ENCODE measurements at places on chromosomes 3 and 15.

DNA sequence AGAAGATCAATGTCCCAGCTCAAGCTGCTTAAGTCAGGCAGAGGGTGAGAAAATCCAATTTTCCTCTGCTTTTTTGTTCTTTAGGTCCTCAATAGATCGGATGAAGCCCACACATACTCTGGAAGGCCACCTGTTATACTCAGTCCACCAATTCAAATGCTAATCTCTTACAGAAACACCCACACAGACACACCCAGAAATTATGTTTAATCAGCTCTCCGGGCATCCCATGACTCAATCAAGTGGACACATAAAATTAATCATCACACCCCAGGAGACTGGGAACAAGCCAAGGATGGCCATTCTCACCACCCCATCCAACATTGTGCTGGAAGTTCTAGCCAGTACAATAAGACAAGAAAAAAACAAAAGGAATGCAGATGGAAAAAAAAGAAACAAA is 67.8 kb upstream of the SLC24A5 start:
- no peak for DNase-seq

DNA sequence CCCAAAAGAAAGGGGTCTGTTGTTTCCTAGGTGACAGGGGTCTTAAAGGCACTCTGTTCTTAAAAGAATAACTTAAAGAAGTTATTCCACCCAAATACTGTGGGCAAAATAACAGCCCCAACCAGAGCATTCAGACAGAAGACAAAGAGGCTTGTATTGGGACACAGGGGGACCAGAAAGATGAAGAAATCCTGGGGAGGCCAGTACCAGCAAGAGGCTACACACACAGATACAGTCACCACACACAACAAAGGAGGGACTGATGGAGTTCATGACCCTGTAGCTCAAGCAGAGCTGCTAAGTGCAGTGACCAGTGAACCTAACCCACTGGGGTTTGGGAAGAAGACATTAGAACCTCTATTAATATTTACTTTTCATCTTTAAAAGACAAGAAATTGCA is 59.0 kb downstream of the MTHFS start:
- no peak for DNase-seq

- no peak for DNase-seq
These were observed 1158.9 kb upstream of the EPHA6 start for GRCh38 chr3:95655363-95655986.

DNA sequence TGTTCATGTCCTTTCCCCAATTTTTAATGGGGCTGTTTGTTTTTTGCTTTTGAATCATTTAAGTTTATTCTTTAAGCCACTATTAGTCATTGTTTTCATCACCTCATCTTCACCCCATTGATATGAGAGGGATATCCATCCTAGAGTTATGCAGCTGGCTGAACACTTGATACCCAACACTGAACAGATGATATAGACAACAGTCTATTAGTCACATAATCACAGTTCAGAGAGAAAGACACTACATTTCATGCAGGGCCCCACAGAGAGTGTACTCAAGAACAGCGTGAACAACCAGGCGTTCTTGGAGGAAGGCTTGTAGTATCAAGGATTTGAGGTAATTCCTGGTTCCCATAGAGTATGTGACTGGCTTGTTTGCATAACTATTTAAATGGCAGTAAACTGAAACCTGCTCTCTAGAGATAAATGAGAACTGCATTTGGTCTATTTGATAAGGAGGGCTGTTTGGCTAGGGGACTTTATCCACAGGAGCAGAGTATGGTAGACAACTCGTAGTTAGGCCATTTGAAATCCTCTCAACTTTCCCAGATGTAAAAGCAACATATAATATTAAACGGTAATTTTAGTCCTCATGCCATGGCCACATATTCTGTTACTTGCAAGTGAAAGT is 618.7 kb downstream of the SI start:
- DNase-seq: no peak

DNA sequence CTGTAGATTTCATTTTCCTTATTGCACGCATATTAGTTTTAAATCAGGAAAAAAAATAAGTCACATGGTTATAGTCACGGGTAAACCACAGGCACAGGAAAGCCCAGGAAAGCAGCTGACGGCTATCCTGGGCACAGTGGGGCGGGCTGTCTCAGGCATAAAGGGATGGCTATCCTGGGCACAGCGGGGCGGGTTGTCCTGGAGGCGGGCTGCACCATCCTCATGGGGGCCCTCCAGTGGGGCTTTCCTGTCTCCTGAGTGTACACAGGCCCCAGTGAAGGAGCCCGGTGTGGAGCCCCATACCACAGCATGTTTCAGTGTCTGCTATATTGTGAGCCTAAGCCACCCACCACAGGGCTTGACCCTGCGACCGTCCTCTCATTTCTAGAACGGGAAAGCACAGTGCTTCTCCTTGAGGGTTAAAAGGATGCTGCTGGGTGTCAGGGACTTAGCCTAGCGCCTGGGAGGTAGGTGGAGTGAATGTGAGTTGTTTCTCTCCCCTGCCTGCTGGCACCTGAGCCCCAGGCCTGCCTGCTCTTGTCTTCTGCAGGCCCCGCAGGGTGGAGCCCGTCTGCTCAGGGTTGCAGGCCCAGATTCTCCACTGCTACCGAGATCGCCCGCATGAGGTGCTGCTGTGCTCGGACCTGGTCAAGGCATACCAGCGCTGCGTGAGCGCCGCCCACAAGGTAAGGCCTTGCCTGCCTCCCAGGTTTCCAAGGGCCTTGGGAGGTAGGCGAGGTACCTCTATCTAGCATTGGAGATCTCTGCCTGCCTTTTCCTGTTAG is 25.9 kb upstream of the PLXNA1 start:
- no peak for DNase-seq

DNA sequence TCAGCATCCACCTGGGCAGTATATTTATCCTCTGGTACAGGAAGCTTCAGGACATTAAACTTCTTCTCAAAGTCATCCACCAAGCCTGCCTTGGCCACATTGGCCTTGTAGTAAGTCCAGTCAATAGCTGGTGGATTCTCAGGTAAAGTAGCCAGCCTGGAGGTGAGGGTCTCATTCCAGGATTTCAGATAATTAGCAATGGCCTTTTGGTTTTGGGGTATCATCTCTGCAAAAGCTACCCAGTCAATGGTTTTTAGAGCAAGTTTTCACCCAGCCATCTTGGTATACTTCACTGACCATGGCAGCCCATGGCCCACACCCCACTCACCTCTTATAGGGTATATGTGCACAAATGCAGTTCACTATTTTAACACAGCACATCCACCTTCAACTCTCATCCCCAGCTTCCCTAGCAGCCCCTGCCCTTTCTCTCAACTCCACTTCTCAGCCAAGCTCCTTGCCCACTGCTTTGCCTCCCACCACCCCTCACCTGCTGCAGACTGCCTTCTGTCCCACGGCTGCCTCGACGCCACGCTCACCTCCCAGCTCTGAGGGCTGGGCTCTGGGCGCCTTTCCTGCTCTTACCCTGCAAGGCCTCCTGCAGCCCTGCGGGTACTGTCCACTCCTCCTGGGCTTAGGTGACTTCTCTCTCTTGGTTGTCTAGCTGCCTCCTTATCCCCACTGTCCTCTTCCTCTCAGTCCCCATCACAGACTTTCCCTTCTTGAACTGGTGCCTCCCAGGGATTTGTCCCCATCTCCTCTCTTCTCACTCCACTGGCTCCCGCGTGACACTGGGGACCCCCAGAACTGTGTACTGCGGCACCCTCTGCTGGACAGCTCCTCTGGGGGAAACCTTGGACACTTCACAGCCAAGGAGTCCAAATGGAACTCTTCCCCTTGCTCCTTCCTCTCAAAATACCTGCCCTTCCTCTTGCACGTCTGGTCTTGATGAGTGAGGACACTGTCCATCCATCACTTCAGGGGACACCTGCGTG is 1.7 kb upstream of the TGM5 start:
- no peak for DNase-seq

GRCh38 chr15:67779549-67780111 is 45.7 kb upstream of the SKOR1 start:
- no peak for DNase-seq

- no peak for DNase-seq
These were observed 144.0 kb downstream of the SMAD6 start for GRCh38 chr15:66846031-66846430.

GRCh38 chr3:134034005-134034785 is 4.5 kb upstream of the SLCO2A1 start:
- peak; percentile 25 for DNase-seq

DNA sequence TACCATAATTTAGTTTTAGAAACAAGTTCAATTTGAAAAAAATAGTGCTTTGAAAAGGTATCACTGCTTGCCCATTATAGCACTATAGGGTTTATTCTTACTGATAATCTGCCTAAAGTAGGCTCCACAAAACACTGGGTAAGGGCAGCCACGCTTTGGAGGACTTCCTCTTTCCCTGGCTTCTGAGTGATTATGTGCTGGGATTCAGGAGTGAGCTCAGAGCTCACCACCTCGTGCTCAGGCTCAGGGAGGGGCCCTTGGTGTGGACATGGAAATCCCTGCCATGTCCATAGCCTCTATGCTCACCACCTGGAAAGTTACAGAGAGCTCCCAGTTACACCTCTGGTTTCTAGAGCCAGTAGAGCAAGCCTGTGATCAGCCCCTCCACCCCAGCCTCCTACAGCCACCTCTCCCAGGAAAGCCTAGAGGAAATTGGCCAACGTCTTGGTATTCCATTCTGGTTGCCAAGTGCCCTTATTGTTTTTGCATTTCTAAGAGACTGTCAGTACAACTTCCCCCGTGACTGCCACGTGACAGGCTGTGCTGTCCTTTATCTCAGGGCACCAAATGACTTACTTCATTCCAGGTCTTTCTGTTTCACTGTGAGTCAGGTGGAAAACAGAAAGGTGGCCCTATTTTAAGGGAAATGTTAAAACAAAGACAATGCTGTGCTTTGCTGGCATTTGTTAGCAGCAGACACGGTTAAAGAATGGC is 316.0 kb downstream of the RORA start:
- DNase-seq: no peak

DNA sequence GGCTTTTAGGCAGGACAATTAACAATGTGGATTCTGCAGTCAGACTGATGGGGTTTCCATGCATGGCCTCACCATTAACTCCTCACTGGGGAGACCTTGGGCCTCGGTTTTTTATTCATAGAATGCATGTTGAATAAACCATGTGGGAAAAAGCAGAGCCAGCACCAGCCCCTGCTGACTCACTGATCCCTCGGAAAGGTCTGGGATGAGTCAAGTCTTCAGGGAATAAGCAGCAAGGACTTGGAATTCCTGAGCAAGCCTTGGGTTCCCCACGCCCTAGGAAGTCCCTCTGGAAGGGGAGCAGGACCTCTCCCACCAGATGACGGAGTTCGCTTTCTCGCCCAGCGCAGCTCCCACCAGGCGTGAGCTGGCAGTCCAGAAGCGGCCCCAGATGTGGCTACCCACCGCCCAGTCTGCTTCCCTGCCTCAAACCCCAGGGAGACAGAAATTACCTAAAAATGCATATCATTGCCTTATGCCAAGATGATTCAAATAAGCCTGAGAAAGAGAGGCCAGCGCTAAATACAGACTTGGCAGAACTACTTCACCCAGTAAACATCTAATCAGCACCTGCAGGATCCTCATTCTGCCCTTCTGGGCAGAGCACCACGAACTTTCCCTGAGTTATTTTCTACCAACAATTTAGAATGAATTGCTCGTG is 45.4 kb downstream of the BTD start:
- DNase-seq: peak; percentile 98

GRCh38 chr15:69410248-69410874 is 3.8 kb upstream of the KIF23 start:
- no peak for DNase-seq

- DNase-seq: peak; percentile 4
These were observed 123.6 kb upstream of the SKOR1 start for GRCh38 chr15:67701669-67702068.

- DNase-seq: no peak
These were observed 21.2 kb downstream of the TATDN2 start for GRCh38 chr3:10269443-10269842.

GRCh38 chr15:83283138-83283812 is 1.2 kb downstream of the BNC1 start:
- DNase-seq: no peak

GRCh38 chr15:77611767-77612166 is 20.9 kb downstream of the LINGO1 start:
- no peak for DNase-seq

GRCh38 chr3:160977773-160978172 is 127.4 kb downstream of the B3GALNT1 start:
- DNase-seq: no peak

DNA sequence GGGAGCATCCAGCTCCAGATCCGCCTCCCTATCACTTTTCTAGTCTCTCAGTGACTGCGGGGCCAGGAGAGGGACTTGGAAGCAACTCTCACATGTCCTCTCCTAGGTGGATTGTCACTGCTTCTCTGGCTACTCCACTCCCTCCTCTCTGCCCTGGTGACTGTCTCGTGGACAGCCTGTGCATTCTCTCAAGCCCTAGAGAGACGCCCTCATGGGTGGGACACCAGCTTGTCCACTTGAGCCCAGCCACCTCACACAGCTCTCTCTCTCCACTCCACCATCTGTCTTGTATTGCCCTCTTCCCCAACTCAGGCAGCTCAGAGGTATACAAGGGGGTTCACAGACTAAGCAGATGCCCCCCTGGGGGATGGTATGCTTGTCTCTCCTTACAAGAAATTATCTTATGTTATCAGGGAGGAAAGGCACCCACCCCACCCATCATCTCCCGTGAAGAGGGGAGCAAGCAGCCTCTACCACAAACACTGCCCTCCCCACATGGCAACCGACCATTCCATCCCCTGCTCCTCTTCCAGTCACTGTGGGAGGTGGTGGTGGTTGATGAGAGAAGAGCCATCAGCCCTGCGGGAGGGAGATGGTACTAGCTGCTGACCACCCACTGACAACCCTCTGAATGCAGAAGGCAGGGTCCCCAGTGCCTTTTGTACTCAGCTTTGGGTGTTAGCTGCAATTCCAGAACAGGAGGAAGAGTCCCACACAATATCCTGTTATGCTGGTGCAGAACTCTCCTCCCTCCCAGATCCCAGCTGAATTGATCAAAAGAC is 15.5 kb upstream of the LOXL1 start:
- DNase-seq: no peak

- DNase-seq: no peak
These were observed 61.7 kb downstream of the FNDC3B start for GRCh38 chr3:172101107-172101506.

GRCh38 chr3:12532182-12532581 is 13.1 kb downstream of the MKRN2OS start:
- DNase-seq: no peak

DNA sequence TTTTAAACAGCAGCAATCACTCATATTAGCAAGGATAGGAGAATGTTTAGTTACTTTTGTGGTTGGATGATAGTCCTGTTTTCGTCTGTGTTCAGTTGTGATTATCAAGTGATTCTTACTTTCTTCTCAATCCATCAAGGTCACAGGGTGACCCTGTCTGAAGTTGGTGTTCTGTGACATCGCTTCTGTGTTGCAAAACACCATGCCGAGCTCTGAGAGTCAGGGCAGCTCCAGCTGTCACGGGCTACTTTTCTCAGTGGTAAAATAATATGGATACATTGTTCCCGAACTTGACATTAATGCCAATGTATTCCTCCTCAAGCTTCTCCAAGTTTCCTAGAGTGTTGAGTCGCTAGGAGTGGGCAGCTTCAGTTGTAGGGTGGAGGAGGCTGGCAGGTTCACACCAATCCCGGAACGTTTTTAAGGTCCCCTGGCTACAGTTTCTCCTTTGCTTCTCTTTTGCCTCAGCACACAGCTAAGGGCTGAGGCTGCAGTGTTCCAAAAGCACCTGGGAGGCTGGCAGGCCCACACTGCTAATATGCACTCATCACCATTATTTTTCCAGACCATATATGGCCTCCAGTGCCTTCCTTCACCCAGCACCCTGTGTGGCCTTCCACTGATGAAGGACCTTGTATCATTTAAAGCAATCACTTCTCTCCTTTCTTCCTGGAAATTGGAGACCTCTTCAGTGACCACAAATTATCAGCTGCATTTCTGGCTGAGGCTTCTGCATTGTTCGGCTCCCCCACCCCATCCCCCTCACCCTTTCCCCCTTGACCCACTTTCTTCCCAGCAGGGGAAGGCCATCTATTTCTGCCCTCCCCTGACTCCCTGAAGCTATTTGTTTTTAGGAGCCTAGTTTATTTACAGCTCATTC is 25.8 kb downstream of the COLQ start:
- no peak for DNase-seq

Measured in AG09309 (cell line).